Effector memory CD4-positive, alpha-beta T cell (primary cell): ENCODE measurements at places on chromosomes 11 and 22.

DNA sequence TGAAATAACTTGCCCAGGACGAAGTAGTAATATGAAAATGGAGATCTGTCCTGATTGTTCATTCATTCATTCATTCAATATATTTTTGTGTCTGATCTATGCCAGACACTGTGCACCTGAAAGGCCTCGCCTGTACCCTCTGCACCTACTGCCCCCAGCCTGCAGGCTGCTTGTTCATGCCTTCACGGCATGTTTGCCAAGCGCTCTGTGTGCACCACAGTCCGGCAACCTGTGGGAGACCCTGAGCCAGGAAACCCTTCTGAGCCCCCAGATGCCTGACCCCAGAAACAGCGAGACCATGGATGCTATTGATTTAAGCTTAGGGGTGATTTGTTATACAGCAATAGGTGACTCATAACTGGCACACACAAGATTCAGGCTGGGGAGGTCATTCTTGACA, 47.0 kb downstream of the RTL6 start:
- no peak for DNase-seq

- DNase-seq, result no peak
Measured at GRCh38 chr11:120703358-120704152, 192.0 kb downstream of the GRIK4 start.

- DNase-seq, result no peak
Measured at GRCh38 chr11:64759722-64760719, at the start of gene PYGM. TSS of gene PYGM (minus strand) at chr11:64759974. CDS start at chr11:64759898, 76 bp downstream.

DNA sequence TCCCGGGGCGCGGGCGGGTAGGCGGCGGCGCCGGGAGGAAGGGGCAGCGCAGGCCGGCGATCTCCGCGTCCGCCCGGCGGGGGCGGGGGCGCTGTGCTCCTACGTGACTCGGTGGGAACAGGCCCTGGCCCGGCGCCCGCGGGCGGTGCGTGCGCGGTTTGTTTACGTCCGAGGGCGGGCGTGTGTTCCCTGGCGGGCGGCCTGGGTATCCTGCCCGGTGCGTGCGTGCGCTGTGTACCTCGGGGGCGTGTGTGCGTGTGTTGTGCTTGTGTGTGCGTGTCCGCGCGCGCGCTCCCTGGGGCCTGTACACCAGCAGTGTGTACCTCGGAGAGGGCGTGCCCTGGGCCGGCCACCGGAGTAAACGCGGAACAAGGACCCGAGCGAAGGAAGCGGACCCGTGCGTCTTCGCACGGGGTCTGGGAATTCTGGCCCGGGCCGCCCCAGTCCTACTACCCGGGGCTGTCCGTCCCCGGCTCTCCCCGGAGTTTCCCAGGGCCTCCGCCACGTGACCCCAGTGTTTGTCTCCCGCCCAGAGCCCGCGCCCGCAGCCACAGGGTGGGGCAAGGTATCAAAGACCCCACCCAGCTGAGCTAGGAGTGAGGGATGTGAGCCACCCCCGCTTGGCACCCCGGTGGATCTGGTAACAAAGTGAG, 769 bp downstream of the MAFF start:
- DNase-seq, result peak; percentile 54

DNA sequence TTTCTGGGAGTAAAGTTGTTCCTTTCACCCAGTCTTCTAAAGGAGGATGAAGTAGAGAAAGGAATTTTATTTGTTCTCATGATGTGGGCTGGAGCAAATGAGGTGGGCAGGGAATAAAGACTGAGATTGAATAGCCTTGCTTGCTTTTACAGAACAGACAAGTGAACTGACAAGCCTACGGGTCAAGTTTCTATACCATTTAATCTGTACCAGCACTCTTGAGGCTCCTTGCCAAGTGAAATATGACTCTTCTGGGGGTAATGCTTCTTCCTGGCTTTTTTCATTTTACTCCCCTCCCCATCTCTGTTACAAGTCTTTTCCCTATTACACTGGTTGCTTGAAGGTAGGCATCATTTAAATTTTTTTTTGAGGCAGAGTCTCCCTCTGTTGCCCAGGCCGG, 54.8 kb downstream of the CSTPP1 start:
- no peak for DNase-seq

DNA sequence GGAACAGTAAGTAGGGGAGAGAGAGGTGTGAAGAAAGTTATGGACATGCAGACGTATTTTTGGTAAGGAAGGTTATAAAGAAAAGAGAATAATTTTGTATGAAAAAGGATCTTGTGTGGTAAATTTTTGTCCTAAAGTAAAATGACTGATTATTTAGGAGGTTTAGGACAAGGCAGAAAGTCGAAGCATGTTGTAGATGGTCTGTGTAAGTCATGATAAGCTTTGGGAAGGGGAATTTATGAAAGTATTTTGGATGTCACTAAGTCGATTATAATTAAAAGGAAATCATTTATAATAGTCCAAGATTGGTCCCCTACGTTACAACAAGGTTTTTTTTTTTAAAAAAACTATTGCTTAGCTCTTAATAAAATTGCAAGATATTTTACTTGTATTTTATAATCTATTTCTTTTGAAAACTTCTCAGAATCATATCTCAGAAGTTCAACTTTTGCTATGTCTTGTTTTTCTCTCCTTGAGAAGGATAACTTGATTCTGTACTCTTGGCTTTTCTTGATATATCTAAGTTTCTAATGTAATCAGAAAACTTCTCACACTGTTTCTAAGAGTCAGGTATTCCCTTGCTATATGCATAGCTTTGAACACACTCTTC, 10.9 kb upstream of the CABP2 start:
- DNase-seq, result no peak

DNA sequence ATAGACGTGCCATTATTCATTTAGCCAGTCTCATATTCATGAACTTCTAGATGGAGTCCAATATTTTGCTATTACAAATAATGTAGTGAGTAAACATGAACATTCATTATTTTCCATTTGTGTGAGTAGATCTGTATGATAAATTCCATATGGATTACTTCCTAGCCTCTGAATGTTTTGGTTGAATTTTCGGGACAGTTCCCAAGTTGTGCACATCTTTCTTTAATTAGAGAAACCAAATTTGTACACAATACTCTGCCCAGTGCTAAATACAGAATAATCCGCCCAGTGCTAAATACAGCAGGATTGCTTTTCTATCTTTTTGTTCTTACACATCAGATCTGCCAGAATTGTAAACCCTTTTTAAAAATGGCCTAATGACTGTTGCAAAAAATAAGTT, 17.1 kb upstream of the APLP2 start:
- no peak for DNase-seq

GRCh38 chr11:66454247-66454646, 12.5 kb upstream of the PELI3 start:
- no peak for DNase-seq

- no peak for DNase-seq
Measured at GRCh38 chr11:79472819-79473529, 32.1 kb upstream of the TENM4 start.

GRCh38 chr22:48595511-48595905, 1232.2 kb downstream of the BRD1 start:
- no peak for DNase-seq

GRCh38 chr11:102429691-102430090, 22.9 kb downstream of the TMEM123 start:
- no peak for DNase-seq

- no peak for DNase-seq
Measured at GRCh38 chr11:61053191-61053590, 49.1 kb upstream of the CD5 start.

DNA sequence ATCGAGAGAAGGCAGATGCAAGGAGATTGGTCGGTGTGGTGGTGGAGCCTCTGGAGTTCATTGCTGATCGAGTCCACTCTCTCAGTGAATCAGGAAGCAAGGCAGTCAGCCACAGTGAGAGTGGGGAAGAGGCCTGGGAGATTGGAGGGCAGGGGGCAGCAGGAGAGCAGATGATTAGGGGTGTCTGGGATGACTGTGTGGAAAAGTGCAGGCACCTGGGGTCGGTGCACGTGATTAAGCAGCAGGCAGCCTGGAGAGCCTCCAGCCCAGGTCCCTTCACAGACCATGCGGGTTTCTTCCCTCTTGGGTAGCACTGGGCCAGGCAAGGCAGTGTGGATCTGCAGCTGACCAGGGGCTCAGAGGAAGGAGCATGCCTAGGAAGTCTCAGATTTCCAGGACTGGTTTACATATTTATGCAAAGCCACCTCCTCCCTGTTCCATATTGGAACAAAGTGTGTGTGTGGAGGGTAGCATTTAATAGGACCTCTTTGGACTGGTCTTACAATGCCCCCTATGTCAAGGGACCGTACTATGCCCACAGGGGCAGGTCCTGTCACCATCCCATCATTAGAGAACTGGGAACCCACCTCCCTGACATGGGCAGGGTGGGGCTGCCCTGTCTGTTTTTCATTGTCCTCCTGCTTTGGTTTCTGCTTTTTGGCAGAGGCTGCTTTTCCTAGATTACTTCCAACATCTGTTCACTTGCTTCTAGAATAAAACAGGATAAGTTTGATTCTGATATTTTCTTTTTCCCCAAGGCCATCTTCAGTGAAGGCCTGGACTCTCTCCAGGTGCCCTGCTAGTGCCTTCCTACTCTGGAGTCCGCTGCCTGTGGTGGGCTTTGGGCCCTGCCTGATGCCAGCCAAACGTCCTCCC, 14.0 kb upstream of the GDPD5 start:
- DNase-seq, result no peak

- DNase-seq, result no peak
Measured at GRCh38 chr11:109123816-109124787, 297.9 kb upstream of the C11orf87 start.

- no peak for DNase-seq
Measured at GRCh38 chr11:73951797-73952196, 971 bp downstream of the DNAJB13 start.

- DNase-seq, result no peak
Measured at GRCh38 chr11:117860139-117860538, 16.3 kb downstream of the FXYD6 start.

GRCh38 chr11:65559535-65559934, 1.4 kb upstream of the LTBP3 start:
- no peak for DNase-seq

- no peak for DNase-seq
Measured at GRCh38 chr11:64534950-64535349, 56.1 kb upstream of the SLC22A12 start.
